ENCODE measurements at places on chromosomes 3 and 15.
A peak's percentile ranks its signal among the peaks of the same experiment; 100 is the strongest.

GRCh38 chr3:107598926-107599771, 76.4 kb downstream of the BBX start:
- H3K4me1 ChIP-seq: peaks cover 41% of the 10 kb centered on the region
- H3K36me3 ChIP-seq: peaks cover 1% of the 10 kb centered on the region
- peak overlapping the region; percentile 98 for H3K27ac ChIP-seq
- no peaks in the 10 kb centered on the region for H3K27me3 ChIP-seq
- peak overlapping the region; percentile 89 for H3K4me3 ChIP-seq

DNA sequence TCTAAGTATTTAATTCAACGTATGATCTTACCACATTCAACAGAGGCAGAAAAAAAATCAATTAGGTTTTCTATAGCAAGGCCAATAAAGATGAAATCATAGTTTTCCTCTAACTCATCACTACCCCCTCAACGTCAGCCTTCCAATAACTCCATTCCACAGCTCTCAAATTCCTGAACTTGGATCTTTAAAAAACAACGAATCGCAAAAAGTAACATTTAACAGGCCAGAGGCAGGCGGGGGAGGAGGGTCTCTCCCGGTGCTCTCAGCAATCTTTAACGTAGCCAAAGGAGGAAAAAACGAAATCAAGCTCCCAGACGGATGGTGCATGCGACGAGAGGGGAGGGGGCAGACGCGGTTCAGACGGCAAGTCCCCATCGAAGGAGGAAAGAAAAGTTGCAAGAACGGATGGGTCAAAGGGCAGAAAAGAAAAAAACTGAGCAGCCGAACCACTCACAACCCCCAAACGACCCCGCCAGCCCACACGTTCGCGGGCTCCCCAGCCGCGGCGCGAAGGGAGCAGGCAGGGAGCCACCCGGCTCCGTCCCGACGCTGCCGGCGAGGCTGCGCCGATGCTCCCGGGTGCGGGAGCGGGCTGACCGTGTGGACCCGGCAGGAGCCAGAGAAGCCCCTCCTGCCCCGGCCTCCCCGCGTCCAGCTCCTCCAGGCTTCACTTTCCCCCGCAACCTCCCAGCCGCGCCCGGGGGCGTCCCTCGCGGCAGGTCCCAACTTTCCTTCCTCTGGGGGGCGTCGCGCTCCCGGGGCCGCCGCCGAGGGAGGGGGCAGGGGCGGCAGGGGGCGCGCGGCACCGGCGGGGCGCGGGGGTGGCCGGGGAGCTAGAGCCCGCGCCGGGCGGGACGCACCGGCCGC, 703 bp downstream of the PEAK1 start:
- H3K36me3 ChIP-seq: peaks cover 6% of the 10 kb centered on the region
- H3K27me3 ChIP-seq: peaks cover 2% of the 10 kb centered on the region
- peaks cover 39% of the 10 kb centered on the region for H3K4me1 ChIP-seq
- H3K27ac ChIP-seq: peak overlapping the region; percentile 92
- peak overlapping the region; percentile 99 for H3K4me3 ChIP-seq
- peak; percentile 58 for DNase-seq

DNA sequence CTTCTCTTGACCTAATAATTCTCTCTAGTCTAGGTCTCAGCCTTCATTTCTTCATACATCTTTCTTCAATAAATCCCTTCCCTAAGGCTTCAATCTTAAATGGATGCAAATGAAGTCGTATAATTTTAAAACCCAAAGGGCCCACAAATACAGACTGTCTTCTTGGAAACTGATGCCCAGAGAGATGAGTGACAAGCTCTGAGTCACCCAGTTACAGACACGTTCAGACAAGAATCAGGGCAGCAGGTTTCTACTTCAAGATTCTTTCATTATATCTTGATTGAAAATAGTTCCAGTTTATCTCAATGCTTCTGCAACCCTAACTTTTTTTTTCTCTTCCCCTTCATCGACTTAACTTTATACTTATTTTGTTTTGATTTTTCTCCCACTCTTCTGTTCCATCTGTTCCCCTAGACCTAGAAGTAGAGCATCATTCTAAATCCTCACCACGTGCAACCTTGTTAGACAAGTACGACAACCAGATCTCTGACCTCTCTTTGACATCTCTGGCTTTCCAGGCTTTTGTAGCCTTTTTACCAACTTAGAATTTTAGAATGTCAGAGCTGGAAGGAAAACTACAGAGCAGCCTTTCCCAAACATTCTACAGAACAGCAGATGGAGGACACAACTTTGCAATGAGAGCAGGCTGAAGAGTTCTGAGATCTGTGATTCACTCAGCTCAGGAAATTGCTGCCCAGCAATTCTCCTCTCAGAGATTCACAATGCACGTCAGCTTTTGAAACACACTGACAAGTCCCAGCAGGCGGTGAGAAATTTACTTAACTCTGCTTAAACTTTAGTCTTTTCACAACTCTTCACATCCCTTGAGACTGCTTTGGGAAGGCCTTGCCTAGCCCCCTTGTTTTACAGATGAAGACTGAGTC, 25.3 kb downstream of the NCEH1 start:
- peak overlapping the region; percentile 65 for H3K27ac ChIP-seq
- no peak overlapping the region for H3K4me3 ChIP-seq
- no peaks in the 10 kb centered on the region for H3K36me3 ChIP-seq
- DNase-seq: no peak

DNA sequence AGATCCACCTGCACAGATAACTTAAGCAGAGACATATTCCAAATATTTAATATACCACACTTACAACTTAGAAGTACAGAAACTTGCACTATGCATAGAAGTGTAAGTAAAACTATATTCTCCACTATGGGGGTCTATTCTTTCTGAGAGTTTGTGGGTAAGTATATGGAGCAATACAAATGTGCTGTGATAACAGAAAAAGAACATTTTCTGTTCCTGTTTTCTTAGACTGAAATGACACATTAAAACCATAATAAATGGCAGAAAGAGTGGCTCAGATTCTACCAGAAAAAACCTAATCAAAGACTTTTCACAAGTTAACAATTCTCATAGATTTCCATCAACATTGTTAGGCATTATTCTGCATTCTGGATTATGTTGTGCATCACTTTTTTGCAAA, 96.6 kb upstream of the WNT7A start:
- no peak overlapping the region for H3K27ac ChIP-seq
- H3K4me3 ChIP-seq: no peak overlapping the region
- H3K27me3 ChIP-seq: peaks cover 2% of the 10 kb centered on the region
- H3K4me1 ChIP-seq: no peaks in the 10 kb centered on the region
- H3K36me3 ChIP-seq: no peaks in the 10 kb centered on the region
- DNase-seq: no peak

- H3K4me3 ChIP-seq: peak overlapping the region; percentile 93
- peak overlapping the region; percentile 88 for H3K27ac ChIP-seq
- H3K36me3 ChIP-seq: peaks cover 50% of the 10 kb centered on the region
Observed at GRCh38 chr3:52685285-52685708, 416 bp downstream of the PBRM1 start.

DNA sequence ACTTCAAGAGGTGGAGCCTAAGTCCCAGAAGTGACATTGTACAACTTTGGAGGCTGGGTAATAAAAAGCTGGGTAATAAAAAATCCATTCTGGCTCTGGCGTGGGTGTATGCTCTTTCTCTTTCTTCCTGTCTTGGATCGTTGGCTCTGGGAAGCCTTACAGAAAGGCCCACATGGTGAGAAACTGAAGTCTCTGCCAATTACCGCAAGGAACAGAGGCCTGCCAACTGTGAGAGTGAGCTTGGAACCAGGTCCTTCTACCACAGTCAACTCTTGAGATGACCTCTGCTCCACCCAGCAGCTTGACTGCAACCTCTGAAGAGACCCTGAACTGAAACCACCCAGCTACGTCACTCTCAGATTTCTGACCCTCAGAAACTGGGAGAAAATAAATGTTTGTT, 51.0 kb downstream of the NR2F2 start:
- DNase-seq: no peak
- H3K36me3 ChIP-seq: no peaks in the 10 kb centered on the region
- no peaks in the 10 kb centered on the region for H3K27me3 ChIP-seq
- H3K4me3 ChIP-seq: no peak overlapping the region

- H3K27me3 ChIP-seq: peaks cover 2% of the 10 kb centered on the region
- no peaks in the 10 kb centered on the region for H3K36me3 ChIP-seq
- no peak for DNase-seq
- no peak overlapping the region for H3K27ac ChIP-seq
Observed at GRCh38 chr15:74179101-74179841, 5.8 kb downstream of the ISLR start.

- H3K27ac ChIP-seq: no peak overlapping the region
- no peaks in the 10 kb centered on the region for H3K4me1 ChIP-seq
- no peak overlapping the region for H3K4me3 ChIP-seq
- DNase-seq: no peak
- peaks cover 36% of the 10 kb centered on the region for H3K27me3 ChIP-seq
Observed at GRCh38 chr3:185754920-185755319, 69.9 kb downstream of the IGF2BP2 start.

- peaks cover 37% of the 10 kb centered on the region for H3K4me1 ChIP-seq
- H3K27ac ChIP-seq: peak overlapping the region; percentile 88
- H3K4me3 ChIP-seq: peak overlapping the region; percentile 90
- no peak for DNase-seq
- H3K36me3 ChIP-seq: peaks cover 7% of the 10 kb centered on the region
Observed at GRCh38 chr3:125594125-125594524, 1.2 kb downstream of the OSBPL11 start.

- no peak overlapping the region for H3K4me3 ChIP-seq
- H3K4me1 ChIP-seq: peaks cover 9% of the 10 kb centered on the region
- no peak for DNase-seq
Observed at GRCh38 chr15:99326235-99326634, 75.0 kb downstream of the LRRC28 start.

DNA sequence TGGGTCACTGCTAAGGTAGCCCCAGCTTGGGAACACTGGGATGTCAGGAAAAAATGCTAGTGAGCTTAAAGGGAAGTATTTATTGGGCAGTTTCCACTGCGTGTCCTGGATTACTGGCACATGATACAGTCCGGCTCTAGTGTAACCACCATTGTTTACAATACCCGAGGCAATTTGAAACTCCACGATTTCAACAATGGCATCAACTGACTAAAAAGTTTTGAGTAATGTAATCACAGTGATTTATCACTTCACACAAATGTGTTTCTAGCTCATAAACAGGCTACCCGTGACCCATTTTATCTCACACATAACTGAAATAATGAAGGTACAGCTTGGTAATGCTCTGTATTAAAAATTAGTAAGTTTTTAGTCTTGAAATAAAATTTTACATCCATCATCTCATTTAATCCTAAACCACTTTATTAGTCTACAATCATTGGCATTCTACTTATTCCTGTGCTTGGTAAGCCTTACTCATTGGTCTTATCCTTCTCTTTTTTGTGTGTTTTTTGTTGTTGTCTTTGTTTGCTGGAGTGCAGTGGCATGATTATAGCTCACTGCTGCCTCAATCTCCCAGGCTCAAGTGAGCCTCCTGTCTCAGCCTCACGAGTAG, 7.6 kb downstream of the ZMAT3 start:
- H3K4me1 ChIP-seq: peaks cover 8% of the 10 kb centered on the region
- no peak overlapping the region for H3K27ac ChIP-seq
- DNase-seq: no peak
- no peak overlapping the region for H3K4me3 ChIP-seq
- peaks cover 45% of the 10 kb centered on the region for H3K36me3 ChIP-seq
- H3K27me3 ChIP-seq: no peaks in the 10 kb centered on the region

- no peaks in the 10 kb centered on the region for H3K36me3 ChIP-seq
- no peak for DNase-seq
- no peak overlapping the region for H3K27ac ChIP-seq
- no peaks in the 10 kb centered on the region for H3K27me3 ChIP-seq
Observed at GRCh38 chr3:159482241-159482993, 506.2 kb upstream of the IL12A start.

DNA sequence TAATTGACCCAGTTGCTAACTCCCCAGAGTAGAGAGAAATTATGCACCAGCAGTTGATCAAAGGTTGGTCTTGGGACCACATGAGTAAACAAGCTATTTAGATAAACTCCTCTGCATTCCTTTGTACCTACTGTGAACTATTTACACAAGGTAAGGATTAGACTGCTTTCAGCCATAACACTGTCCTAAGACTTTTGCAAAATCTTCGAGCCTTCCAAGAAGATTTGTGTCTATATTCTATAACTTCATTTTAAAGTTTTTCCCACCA, 108.5 kb upstream of the UNC13C start:
- no peaks in the 10 kb centered on the region for H3K4me1 ChIP-seq
- no peak overlapping the region for H3K4me3 ChIP-seq
- no peaks in the 10 kb centered on the region for H3K27me3 ChIP-seq
- no peaks in the 10 kb centered on the region for H3K36me3 ChIP-seq

- H3K36me3 ChIP-seq: no peaks in the 10 kb centered on the region
- H3K27me3 ChIP-seq: peaks cover 45% of the 10 kb centered on the region
- peak overlapping the region; percentile 76 for H3K4me3 ChIP-seq
- peak overlapping the region; percentile 80 for H3K27ac ChIP-seq
Observed at GRCh38 chr3:168096210-168096652, 507 bp upstream of the GOLIM4 start.

DNA sequence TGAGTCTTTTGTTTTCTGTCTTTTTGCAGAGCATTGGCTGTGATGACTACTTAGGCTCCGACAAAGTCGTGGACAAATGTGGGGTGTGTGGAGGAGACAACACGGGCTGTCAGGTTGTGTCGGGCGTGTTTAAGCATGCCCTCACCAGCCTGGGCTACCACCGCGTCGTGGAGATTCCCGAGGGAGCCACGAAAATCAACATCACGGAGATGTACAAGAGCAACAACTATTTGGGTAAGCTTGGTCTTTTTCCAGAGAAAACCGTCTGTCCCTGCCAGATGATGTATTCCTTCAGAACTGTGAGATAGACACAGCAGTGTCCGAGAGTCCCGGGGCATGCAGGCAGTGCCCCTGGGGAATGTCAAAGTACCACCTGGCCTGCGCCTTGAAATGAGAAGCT, 149.9 kb upstream of the NR2E3 start:
- DNase-seq: no peak
- H3K36me3 ChIP-seq: no peaks in the 10 kb centered on the region
- H3K27me3 ChIP-seq: peaks cover 31% of the 10 kb centered on the region

GRCh38 chr15:68599560-68600071, 20.8 kb downstream of the CORO2B start:
- H3K4me3 ChIP-seq: no peak overlapping the region
- DNase-seq: no peak
- H3K27ac ChIP-seq: no peak overlapping the region

- H3K27ac ChIP-seq: no peak overlapping the region
- no peak for DNase-seq
- no peak overlapping the region for H3K4me3 ChIP-seq
- peaks cover 4% of the 10 kb centered on the region for H3K27me3 ChIP-seq
- H3K36me3 ChIP-seq: no peaks in the 10 kb centered on the region
Observed at GRCh38 chr3:152105446-152105845, 163.3 kb upstream of the MBNL1 start.

- no peaks in the 10 kb centered on the region for H3K27me3 ChIP-seq
- H3K4me1 ChIP-seq: peaks cover 83% of the 10 kb centered on the region
- peak overlapping the region; percentile 93 for H3K27ac ChIP-seq
- peak overlapping the region; percentile 34 for H3K4me3 ChIP-seq
- H3K36me3 ChIP-seq: peaks cover 59% of the 10 kb centered on the region
Observed at GRCh38 chr3:105827959-105828358, 40.9 kb downstream of the CBLB start.

- H3K27me3 ChIP-seq: peaks cover 29% of the 10 kb centered on the region
- no peak for DNase-seq
- H3K36me3 ChIP-seq: no peaks in the 10 kb centered on the region
- no peak overlapping the region for H3K4me3 ChIP-seq
Observed at GRCh38 chr3:13300546-13301285, 119.4 kb downstream of the NUP210 start.

DNA sequence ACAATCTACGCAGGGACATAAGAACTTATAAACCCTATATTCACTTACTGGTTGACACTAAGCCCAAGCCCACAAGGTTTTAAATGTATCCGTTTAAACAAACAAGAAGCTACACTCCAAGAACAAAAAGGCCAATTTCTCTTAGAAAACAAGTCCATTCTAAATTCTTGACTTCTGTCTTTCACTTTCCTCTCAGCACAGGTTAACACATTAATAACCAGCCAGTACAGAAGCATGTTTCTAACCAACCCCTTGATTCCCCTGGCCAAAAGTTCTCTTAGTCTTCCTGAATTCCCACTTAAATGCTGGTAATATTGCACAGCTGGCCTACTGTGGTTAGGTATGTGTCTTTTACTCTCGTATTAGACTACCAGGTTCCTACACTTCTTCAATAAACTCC, 4.7 kb downstream of the DMXL2 start:
- peaks cover 4% of the 10 kb centered on the region for H3K36me3 ChIP-seq
- H3K4me1 ChIP-seq: peaks cover 14% of the 10 kb centered on the region
